ENCODE measurements at places on chromosomes 16 and 17. TPM values are rescaled to one million over a fixed set of nuclear protein-coding genes. Genes with fewer than 3 reads are reported as not detected.

Gene CDK3
- polyA plus RNA-seq, result 14.9 TPM

Gene SLC5A10
- 0.30 TPM for polyA plus RNA-seq

DNA sequence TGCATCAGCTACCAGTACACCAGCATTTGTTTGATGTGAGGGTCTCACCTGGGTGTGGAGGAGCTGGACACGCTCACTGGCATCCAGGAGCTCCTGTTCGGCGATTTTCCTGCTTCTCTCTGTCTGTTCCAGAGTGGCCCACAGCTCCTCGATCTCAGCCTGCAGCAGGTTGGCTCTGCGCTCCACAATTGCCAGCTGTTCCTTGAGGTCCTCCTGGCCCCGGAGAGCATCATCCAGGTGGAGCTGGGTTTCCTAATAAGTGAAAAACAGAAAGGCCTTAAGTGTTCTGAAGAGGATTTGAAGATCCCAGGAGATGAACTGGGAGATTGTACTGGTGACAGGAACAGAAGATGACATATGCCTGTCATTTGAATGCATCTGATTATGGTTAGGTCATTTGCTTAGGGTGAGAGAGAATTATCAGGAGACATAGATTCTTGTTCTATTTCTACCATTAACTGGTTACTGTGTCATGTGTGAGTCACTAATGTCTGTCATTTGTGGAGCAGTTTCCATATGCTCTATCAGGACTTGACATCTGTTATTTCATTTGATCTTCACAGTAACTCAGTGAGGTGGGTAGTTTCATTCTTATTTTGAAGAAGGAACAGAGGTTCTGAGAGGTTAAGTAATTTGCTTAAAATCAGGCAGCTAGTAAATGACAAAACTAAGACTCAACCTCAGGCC, 21.5 kb upstream of the MYH13 start:
- no peak overlapping the region for H3K4me3 ChIP-seq
- peaks cover 4% of the 10 kb centered on the region for H3K27me3 ChIP-seq
- H3K27ac ChIP-seq, result no peak overlapping the region
- no peak for DNase-seq

Gene ASB16
- polyA plus RNA-seq, result 2.5 TPM

Gene ZPBP2
- 0.03 TPM for polyA plus RNA-seq

Gene CIAO3
- polyA plus RNA-seq, result 31.3 TPM

- DNase-seq, result peak; percentile 22
- no peaks in the 10 kb centered on the region for H3K36me3 ChIP-seq
- H3K4me1 ChIP-seq, result peaks cover 17% of the 10 kb centered on the region
- H3K4me3 ChIP-seq, result no peak overlapping the region
- no peak overlapping the region for H3K27ac ChIP-seq
Observed at GRCh38 chr16:88882358-88883030, 16.0 kb upstream of the PABPN1L start.

DNA sequence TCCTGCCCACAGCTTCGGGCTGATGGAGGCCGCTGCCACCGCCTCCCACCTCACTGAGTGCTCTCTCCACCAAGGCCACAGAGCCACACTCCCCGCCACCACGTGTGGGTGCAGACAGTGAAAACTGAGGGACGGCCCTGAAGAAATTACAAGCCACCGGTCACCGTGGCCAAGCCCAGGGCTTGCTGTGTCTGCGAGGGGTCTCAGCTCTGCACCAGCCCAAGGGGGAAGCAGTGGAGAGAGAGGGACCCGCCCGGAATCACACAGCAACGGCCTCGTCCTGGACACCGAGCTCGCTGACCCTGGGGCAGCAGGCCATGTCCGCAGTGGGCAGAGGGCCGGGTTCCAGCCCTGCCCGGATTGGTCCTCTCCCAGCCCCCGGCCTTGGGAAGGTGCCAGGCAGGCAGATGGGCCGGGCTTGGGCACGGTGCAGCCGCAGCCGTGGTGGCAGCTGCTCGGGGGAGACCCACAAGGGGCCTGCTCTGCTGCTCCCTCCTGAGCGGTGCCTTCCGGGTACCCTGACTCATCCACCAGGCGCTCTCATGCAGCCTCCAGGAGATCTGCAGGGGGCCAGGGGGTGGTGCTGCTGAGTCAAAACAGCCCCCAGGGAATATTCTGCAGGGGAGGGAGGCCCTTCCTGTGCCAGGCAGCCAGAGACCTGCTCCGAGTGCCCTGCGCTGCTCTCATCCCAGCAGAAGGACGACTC, 52.0 kb downstream of the CBFA2T3 start:
- no peak overlapping the region for H3K27ac ChIP-seq

GRCh38 chr16:19804538-19805323, 79.9 kb downstream of the GPRC5B start:
- H3K36me3 ChIP-seq, result no peaks in the 10 kb centered on the region
- H3K27me3 ChIP-seq, result no peaks in the 10 kb centered on the region
- peaks cover 24% of the 10 kb centered on the region for H3K4me1 ChIP-seq
- H3K4me3 ChIP-seq, result no peak overlapping the region

Gene MFSD6L
- 8.6 TPM for polyA plus RNA-seq

Gene ZG16B
- polyA plus RNA-seq, result 4.3 TPM

Gene KRT40
- polyA plus RNA-seq, result 0.07 TPM

DNA sequence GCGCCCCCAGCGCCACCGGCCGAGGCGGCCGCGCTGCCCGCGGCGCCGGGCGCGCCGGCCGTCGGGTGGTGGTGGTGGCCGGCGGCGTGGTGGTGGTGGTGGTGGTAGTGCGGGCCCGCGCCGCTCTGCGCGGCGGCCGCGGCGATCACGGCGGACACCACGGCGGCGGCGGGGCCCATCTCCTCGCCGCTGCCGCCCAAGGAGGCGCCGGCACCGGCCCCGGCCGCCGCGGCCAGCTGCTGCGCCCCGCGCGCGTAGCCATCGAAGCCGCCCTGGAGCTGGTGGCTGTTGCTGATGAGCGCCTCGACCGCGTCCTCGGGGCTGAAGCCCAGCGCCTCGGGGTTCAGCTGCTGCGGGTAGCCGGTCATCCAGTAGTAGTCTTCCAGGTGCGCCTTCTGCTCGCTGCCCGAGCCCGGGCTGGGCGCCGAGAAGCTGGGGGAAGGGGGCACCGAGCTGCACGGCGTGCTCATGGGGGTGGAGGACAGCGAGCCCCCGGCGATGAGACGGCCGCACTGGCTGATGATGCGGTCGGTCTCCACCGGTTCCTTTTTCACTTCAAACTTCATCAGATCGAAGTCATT, 1.2 kb downstream of the MAF start:
- H3K27ac ChIP-seq, result peak overlapping the region; percentile 100
- H3K27me3 ChIP-seq, result no peaks in the 10 kb centered on the region
- H3K4me3 ChIP-seq, result peak overlapping the region; percentile 82
- H3K4me1 ChIP-seq, result peaks cover 8% of the 10 kb centered on the region
- no peak for DNase-seq

All from large intestine (tissue), 12 donors.